ENCODE measurements at places on chromosomes 11 and 22.
A peak's percentile ranks its signal among the peaks of the same experiment; 100 is the strongest.

- peak; percentile 41 for DNase-seq
Observed at GRCh38 chr22:22244316-22245250, at the start of gene VPREB1. Gene VPREB1, plus strand, starts transcription at chr22:22244786. Its CDS starts 28 bp downstream, at chr22:22244814.

GRCh38 chr11:66834943-66835342 lies 8.3 kb upstream of the RCE1 start:
- no peak for DNase-seq

DNA sequence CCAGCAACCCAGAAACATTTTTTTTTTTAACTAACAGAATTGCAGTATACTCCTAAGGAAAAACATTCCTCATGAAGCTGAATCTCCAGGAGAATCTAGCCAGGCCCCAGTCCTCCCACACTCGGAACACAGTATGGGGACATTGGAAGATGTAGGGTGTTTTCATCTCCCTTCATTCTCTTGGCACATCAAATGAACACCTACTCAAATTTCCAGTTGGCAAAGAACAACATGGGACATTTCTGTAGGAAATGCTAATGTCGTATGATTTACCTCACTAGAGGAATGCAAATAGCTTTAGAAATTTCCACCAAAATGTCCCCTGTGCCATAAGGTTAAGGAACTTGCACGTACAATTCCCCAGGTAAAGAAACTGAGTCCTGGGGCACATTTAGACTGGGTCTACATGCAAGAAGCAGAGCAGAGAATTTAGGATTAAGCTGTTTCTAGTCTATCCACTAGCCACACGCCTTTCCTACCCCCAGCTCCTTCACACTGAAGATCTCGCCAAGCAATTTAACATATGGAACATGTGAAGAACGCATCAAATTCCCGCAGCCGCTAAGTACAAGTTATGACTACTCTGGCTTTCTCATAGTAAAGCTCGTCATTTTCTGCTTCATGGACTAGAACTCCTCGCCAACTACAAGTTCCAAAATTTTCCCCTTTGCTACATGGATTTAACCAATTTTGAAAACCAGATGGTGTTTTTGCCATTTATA lies 2.9 kb upstream of the CADM1 start:
- peak; percentile 42 for DNase-seq

DNA sequence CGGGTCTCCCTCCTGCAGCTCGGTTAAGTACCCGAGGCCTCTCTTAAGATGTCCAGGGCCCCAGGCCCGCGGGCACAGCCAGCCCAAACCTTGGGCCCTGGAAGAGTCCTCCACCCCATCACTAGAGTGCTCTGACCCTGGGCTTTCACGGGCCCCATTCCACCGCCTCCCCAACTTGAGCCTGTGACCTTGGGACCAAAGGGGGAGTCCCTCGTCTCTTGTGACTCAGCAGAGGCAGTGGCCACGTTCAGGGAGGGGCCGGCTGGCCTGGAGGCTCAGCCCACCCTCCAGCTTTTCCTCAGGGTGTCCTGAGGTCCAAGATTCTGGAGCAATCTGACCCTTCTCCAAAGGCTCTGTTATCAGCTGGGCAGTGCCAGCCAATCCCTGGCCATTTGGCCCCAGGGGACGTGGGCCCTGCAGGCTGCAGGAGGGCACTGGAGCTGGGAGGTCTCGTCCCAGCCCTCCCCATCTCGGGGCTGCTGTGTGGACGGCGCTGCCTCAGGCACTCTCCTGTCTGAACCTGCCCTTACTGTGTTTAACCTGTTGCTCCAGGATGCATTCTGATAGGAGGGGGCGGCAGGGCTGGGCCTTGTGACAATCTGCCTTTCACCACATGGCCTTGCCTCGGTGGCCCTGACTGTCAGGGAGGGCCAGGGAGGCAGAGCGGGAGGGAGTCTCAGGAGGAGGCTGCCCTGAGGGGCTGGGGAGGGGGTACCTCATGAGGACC lies 25.0 kb downstream of the FADS3 start:
- no peak for DNase-seq

DNA sequence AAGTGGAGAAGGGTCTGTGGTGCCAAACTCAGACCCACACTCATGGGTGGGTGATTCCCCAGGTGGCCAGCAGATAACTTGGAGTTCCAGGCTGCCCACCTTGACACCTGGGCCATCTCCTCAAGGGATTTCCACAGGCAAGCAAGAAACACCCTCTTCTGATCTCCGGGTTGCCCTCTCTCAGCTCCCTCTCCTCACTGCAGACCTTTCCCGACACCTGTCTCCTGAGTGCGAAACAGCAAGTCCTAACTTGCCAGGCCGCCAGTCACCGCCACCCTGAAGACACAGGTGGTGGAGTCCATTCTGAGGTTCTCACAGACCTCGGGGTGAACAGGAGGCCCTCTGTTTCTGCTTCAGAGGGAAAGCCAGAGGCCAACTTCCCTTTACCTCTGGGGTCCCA lies 16.6 kb downstream of the GALNT18 start:
- DNase-seq, result no peak

GRCh38 chr11:114291381-114291780 lies 4.8 kb upstream of the NNMT start:
- DNase-seq, result peak; percentile 51

GRCh38 chr11:83181815-83182214 lies 11.7 kb upstream of the ANKRD42 start:
- no peak for DNase-seq

GRCh38 chr22:36741204-36741793 lies 34.6 kb downstream of the IFT27 start:
- peak; percentile 10 for DNase-seq

GRCh38 chr11:27717377-27717776 lies 17.1 kb upstream of the BDNF start:
- DNase-seq, result no peak

DNA sequence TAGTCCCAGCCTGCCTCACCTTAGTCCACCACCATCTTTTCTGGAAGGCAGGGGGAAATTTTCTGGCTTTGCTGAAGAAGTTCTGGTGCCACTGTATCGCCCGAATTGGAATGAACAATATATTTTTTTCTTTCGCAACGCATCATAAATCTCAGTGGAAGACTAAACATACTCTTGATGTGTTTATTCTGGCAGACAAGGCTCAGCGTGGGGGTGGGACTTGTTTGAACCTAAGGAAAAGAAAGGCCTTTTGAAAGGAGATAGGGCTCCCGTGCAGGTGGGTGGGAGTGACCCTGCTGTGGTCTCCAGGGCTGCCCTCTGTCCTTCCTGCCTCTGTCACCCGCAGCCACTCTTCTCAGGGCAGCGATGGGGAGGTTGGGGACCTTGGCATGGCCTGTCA lies 42.5 kb downstream of the CD82 start:
- DNase-seq, result no peak

GRCh38 chr11:45907911-45908370 lies 870 bp upstream of the FREY1 start:
- peak; percentile 63 for DNase-seq

DNA sequence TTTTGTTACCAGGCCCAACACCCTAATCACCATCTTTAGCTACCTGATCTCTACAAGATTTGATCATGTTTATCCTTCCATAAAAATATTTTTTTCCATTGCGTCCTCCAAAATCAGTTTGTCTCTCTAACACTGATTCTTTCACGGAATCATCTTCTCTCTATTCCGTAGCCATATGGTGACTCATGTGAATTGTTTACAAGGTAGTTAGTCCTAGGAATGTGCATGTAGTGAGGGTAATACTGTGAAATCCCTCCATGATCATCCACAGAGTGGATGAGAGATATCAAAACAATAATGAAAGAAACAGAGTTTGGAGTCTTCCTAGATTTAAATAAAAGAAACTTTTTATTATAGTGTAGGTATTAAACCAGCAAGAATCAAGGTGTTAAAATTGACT lies 230.2 kb downstream of the METTL15 start:
- no peak for DNase-seq

GRCh38 chr11:94681852-94682251 lies 86.3 kb upstream of the AMOTL1 start:
- DNase-seq, result no peak

- no peak for DNase-seq
Observed at GRCh38 chr22:19146215-19146968, 1.9 kb upstream of the ESS2 start.

GRCh38 chr11:123132881-123133280 lies 62.2 kb downstream of the CLMP start:
- DNase-seq, result no peak

GRCh38 chr22:50197856-50198623 lies 2.8 kb upstream of the SELENOO start:
- DNase-seq, result no peak

GRCh38 chr22:40904101-40904500 lies 42.2 kb upstream of the DNAJB7 start:
- DNase-seq, result no peak

- peak; percentile 5 for DNase-seq
Observed at GRCh38 chr22:24413736-24414385, 13.5 kb upstream of the ADORA2A start.

- DNase-seq, result no peak
Observed at GRCh38 chr11:67463186-67463585, 5.9 kb downstream of the TMEM134 start.

- DNase-seq, result no peak
Observed at GRCh38 chr11:75291741-75292140, 51.2 kb downstream of the TPBGL start.

- no peak for DNase-seq
Observed at GRCh38 chr22:49404020-49404419, 423.7 kb downstream of the BRD1 start.

DNA sequence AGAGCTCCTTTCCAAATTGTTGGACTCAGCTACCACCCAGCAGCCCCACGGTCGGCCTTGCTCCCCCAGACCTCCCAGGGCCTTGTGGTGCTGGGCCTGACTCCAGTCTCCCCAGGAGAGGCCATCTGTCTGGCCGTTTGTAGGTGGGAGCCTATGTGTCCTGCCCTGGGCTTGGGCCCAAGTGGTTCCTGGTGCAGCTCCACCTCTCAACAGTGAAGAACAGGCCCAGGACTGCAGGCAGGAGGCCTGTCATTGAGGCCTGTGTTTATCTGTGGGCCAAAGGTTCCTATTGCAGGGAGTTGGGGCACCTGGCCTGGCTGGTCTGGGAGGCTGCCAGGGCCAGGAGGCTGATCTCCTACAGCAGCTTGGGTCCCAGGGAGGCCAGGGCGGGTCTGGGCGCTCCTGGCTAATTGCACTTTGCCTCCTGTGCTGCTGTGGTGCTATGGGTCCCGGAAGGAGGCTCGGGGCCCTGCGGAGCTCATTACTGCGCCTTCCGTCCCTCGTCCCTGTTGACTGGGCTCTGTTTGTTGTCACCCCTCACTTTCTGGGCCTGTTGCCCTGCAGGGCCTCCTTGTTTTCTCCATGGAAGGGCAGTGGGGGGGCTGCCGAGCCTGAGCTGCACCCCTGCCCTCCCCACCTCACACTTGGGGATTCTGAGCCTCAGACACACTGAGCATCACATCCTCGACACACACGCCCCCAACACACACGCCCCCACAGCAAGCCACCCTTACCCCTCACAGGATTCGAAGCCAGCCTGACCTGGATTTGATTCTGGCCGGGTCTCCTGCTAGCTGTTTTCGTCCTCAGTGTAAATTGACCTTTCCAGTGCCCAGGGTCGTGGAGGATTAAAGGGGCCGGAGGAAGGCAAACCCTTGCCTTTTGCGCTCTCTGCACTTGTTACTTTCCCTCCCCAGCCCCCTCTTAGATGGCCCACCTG lies 6.8 kb upstream of the OMP start:
- no peak for DNase-seq

GRCh38 chr11:19199771-19200170 lies 2.0 kb downstream of the CSRP3 start:
- no peak for DNase-seq

GRCh38 chr11:63887386-63887999 lies 29.5 kb downstream of the RCOR2 start:
- DNase-seq, result no peak

DNA sequence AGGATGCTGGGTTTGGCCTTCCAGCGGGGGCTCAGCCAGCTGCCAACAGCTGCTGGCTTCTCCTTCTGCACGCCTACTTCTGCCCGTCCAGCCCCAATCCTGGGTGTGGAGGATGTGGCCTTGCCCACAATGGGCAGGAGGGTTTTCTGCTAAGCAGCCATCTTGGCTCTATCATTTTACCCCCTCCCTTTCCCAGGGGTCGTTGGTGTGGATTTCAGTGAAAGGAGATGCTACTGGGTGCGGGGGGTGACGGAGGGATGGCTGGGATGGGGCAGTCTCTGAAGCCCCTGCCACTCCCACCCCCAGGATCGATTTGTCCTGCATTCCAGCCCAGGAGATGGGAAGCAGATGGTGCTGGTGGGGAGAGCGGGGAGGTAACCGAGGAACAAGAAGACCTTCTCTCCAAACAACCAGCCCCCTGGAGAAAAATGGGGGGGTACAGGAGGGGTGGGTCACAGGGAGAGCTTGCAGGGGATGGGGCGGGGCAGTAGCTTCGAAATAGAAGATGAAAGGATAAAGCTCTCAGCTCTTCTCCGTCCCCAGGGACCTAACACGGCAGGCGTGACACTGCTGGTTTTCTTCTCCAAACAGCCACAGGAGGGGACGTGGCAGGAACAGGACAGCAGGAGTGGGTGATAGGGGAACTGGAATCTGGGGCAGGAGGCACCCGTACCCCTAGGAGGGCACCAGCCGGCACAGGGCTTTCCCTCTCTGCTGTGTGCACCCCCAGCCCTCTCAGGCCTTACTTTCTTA lies 68.9 kb downstream of the NECTIN1 start:
- DNase-seq, result peak; percentile 60

DNA sequence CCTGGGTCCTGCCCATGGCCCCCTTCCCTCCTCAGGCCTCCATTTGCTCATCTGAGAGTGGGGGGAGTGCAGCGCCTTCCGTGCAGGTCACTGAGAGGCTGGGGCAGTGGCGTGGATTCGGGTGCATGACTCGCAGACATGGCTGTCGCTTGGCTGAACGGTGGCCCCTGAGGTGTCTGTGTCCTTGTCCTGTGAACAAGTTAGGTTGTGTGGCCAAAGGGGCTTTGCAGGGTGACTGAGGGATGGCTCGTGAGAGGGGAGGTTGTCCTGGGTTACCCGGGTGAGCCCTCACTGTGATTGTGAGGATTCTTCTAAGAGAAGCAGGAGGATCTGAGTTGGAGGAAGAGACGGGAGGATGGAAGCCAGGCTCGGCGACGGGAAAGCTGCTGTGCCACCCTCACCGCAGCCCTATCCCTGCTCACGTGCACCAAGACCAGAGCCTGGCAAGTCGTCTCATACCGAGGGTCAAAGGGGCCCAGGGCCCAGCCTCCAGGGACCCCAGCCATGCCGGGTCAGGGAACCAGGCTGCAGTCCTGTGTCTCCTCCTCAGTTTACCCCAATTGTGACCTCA lies 79.1 kb downstream of the KCNQ1 start:
- DNase-seq, result no peak

DNA sequence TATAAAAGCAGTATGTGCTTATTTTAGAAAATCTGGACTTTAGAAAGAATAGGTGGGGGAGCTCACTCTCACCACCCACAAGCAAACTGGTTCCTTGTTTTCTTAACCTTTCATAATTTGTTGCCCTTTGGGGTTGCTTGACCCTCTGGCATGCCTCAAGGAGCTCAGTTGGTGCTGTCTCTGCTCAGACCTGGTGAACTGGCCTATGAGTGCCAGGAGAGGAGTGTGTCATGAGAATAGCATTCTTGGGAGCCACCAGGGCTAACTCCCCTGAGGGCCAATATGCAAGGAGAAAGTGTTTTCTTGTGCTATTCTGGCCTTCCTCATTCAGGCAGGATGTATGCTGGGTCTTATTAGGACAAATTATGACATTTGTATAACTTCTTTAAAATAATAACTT lies 21.0 kb upstream of the AMOTL1 start:
- DNase-seq, result no peak

All from femur (tissue), 1 donor.